Fibroblast of skin of right quadriceps (primary cell): ENCODE measurements at places on chromosomes 4 and X.

DNA sequence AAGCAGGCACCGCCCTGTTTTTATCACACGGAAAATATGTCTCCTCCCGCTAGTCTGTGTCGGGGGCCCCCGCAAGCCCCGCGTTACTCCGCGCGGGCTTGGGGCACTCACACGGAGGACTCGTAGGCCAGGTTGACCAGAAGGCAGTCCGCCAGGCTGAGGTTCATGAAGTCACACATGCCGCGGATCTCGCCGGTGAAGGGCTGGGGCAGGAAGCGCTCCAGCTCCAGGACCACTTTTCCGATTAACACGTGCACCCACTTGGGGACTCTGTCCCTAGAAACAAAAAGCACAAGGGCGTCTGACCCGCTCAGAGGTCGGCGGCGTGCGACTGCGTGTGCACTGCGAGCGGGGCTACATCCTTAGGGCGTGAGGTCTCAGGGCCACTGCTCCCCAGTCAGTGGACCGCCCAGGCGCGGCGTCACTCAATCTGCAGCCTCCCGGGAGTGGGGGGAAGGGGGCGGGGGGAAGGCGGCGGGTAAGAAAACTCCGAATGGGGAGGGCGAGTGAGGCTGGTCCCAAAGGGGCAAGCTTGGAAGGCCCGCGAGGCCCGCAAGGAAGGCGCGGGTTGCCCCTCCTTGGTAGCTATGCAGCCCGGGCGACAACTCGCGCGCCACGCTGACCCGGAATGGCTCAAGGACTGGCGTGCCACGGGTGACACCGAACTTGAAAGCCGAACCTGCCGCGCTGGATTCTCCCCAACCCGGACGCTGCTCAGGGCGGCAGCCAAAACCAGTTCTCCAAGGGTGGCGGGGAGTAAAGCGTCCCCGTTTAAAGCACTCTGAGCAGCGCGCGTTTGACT, 722 bp downstream of the NAAA start:
- peak; percentile 38 for DNase-seq

- peak; percentile 1 for DNase-seq
Measured at GRCh38 chr4:120630427-120630826, 292.1 kb downstream of the PRDM5 start.

DNA sequence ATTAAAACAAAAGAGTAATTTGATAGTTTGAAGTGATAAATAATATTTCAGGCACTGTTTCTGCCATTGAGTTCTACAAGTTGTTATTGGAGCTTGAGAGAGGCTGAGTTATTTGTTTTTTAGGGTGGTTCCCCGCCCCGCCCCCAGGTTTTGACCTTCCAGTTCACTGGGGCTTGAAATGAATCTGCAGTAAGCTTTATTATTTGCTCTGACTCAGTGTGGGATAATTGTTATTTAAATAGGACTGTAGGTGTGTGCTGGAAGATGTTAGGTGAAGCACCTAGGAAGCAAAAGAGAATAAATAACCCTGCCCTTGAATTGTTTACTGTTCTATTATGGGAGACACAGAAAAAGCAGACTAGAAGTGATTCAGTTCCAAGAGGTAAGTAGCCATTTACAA, 81.2 kb upstream of the KCNIP4 start:
- DNase-seq = no peak

GRCh38 chrX:151729056-151729725, 5.4 kb upstream of the CNGA2 start:
- DNase-seq = no peak

DNA sequence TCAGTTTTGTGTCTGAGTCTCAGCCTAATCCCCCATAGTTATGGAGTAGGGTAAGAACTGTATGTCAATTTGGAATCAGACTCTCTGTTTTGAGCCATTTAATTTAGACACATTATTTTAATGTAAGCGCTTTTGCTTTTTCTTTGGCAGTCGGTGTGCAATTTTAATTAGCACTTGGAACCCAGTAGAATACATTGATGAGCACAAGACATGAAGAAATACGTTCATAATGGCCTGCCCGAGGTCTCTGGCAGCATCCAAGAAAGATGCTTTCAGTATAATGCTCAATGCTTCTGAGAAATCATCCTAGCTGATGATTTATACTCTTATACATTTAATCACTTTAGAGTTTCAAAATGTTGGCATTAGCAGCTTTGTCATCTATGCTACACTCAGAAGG, 8.9 kb upstream of the TAPT1 start:
- DNase-seq = no peak

GRCh38 chrX:1249101-1249887, 19.3 kb upstream of the CSF2RA start:
- DNase-seq = peak; percentile 52

DNA sequence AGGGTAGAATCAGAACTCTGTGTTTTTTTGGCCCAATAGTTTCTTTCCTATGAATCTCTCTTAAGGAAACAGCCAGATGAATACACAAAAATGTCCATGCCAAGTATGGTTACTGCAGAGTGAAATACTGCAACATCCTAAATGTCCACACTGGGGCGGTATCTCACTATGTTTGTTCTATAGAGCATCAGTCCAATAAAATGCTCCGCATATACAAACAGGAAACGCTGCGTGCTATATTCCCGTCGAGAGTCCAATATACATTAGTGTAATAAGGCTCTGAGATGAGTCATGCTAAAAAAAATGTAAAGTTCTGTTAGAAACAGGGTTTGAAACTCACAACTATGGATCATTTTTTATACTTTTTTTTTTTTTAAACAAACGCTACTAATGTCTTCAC, 72.9 kb upstream of the ENOX2 start:
- DNase-seq = peak; percentile 67

DNA sequence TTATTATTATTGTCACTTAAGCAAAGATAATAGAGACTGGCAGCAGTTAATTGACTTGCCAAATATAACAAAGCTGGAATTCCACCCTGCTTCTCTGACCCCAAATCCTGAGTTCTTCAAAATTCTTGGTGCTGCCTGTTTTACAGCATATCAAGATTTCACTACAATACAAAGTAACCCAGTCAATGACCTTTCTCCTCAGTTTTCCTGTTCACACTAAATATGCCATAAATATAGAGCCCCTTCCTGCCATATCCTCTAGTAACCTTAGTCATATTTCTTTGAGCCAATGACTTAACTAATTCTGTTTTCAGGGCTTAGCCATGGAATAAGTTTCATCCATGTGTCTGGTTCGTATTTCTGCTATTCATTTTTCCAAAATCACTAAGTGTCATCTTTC, 315.3 kb upstream of the HS3ST1 start:
- no peak for DNase-seq
